Thyroid gland (tissue), 4 donors: ENCODE measurements at places on chromosomes 2 and 18. TPM values are rescaled to one million over a fixed set of nuclear protein-coding genes. Genes with fewer than 3 reads are reported as not detected.

GRCh38 chr18:75533950-75534349, 106.4 kb upstream of the SMIM21 start:
- H3K36me3 ChIP-seq: no peaks in the 10 kb centered on the region
- no peak for DNase-seq
- H3K4me3 ChIP-seq: no peak overlapping the region
- no peaks in the 10 kb centered on the region for H3K27me3 ChIP-seq
- no peaks in the 10 kb centered on the region for H3K4me1 ChIP-seq

DNA sequence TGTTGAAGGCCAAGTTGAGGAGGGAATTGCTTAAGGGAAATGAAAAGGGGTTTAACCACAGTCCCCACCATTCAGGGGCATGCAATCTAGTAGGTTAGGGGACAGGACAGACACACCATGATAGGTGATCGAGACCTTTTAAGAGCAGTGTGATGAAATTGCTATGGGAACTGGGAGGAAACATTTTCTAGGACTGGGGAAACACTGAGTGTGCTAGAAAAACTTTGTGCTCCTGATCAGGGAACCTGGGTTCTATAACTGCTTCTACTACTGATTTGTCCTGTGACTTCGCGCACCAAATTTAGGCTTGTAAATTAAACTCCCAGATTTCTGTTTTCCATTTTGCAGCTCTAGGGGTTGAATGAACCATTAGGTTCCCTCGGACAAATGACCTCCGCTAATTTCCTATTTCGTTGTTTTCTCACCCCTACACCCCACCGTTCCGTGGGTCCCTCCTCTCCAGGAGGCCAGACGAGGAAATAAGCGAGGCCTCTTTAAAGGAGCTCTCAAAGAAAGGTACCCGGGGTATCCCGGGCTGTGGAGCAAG, 371 bp upstream of the LCLAT1 start:
- H3K27me3 ChIP-seq: no peaks in the 10 kb centered on the region
- H3K27ac ChIP-seq: peak overlapping the region; percentile 11
- H3K4me3 ChIP-seq: peak overlapping the region; percentile 66
- peaks cover 8% of the 10 kb centered on the region for H3K4me1 ChIP-seq
- no peaks in the 10 kb centered on the region for H3K36me3 ChIP-seq

DNA sequence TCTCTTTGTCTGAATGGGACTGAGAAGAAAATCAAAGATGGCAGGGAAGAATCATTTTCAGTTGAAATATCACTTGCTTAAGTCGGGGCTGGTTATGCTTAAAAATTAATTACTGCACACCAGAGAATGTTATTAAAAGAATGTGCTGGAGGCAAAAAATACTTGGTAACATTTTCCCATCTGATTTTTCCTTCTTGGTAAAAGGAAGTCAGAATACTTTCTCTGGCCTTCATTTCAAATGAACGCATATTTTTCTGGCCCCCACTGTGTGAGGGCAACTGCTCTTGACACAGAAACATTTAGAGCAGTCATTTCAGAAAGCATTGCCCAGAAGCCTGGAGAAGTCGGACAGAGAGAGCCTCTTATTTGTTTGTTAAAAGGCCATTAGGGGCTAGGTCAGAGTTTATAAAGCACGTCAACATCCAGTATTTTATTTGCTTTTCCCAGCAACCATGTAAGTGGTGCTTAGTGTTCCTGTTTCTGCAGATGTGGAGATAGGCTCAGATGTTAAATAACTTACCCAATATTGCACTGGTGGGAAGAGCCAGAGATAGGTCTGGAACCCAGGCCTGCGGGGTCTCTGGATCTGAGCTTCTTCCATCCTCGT, 32.9 kb upstream of the LYPD6B start:
- H3K4me3 ChIP-seq: no peak overlapping the region
- no peaks in the 10 kb centered on the region for H3K36me3 ChIP-seq
- H3K27me3 ChIP-seq: no peaks in the 10 kb centered on the region
- DNase-seq: no peak
- H3K27ac ChIP-seq: no peak overlapping the region
- no peaks in the 10 kb centered on the region for H3K4me1 ChIP-seq

ADNP2 gene
- total RNA-seq: 17.4 TPM
